ENCODE measurements at places on chromosomes 5 and 9. TPM values are rescaled to one million over a fixed set of nuclear protein-coding genes. Genes with fewer than 3 reads are reported as not detected.

DNA sequence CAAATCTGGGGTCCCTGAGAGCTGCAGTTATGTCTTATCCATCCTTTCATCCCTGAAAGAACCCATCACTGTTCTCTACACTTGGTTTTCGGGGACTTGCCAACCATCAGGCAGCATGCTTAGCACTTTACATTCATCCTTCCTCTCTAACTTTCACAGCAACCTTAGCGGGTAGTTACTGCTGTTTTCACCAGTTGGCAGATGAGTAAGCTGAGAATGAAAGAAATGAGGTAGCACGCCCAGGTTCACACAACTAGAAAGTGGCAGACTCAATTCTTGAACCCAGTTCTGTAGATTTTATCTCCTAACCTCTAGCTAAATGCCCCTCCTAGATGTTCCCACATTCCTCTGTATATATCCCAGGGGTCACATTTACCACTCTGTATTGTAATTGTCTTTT, 342.0 kb upstream of the WWC1 start:
- no peak for DNase-seq

Gene IL5
- 7.0 TPM for total RNA-seq

DNA sequence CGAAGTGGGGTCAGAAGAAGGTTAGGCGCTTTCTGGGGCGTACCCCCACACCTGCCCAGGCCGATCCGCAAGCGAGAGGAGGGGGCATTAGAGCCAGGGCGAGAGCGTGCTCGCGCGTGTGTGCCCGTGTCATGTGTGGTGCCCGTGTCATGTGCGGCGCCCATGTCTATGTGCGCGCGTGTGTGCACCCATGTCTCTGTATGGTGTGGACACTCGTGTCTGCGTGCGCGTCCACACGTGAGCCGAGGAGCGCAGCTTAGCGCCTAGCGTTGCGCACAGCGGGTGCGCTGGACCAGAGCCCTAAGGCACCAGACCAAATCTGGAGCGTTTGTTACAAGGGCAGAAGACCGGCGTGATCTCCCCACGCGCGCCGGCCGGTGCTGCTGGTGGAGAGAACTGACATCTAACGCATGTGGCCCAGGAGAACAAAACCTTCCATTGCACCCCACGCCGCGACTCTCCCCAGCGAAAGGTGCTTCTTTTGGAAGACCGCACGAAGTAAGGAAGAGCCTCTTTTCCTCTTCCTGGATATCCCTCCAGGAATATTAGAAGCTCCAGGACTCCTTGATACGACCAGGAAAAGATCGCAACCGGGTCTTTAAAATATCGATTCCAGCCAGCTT, 644 bp downstream of the NIM1K start:
- peak; percentile 81 for DNase-seq

GRCh38 chr5:133124891-133125290, 73.1 kb downstream of the HSPA4 start:
- DNase-seq: no peak

- DNase-seq: peak; percentile 80
Measured at GRCh38 chr9:19174127-19174912, 47.0 kb upstream of the PLIN2 start.

Gene PCDHA11
- total RNA-seq: not detected

Data from activated CD4-positive, alpha-beta T cell treated with anti-CD3 and anti-CD28 coated beads, Interleukin-2, amount 10 ng/mL, durations not matched to agents 24 days and 14 days (primary cell).